Activated CD8-positive, alpha-beta memory T cell treated with anti-CD3 and anti-CD28 coated beads, Interleukin-2, amount 10 ng/mL, durations not matched to agents 7 days and 5 days (primary cell): ENCODE measurements at places on chromosomes 4 and X. TPM values are rescaled to one million over a fixed set of nuclear protein-coding genes. Genes with fewer than 3 reads are reported as not detected.

The SHOX gene
- total RNA-seq = not detected

The TENM3 gene
- not detected for total RNA-seq

GRCh38 chr4:146186596-146186995 lies 11.1 kb downstream of the LSM6 start:
- DNase-seq = no peak
- no peak overlapping the region for H3K4me3 ChIP-seq
- peaks cover 6% of the 10 kb centered on the region for H3K4me1 ChIP-seq
- peaks cover 55% of the 10 kb centered on the region for H3K36me3 ChIP-seq
- no peak overlapping the region for H3K27ac ChIP-seq
- no peaks in the 10 kb centered on the region for H3K27me3 ChIP-seq

The ABCB7 gene
- total RNA-seq = 23.3 TPM

The TMPRSS11E gene
- 0.12 TPM for total RNA-seq

DNA sequence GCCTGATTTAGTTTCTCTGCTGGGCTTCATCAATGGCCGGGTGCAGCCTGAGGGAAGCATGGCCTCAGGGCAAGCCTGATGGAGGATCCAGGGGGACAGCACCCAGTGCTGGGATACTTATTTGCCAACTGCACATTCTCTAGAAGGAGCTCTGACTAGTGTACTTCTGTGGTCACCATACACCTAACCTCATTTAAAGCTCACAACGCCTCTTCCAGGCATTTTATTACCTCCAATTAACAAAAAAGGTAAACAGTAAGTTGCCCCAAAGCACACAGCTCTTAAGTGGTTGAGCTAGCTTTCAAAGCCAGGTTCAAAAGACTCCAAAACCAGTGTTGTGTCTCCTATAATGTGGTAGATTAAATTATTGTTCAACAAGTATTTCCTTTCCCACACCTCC lies 26.8 kb upstream of the ATXN3L start:
- no peak overlapping the region for H3K27ac ChIP-seq
- H3K4me3 ChIP-seq = no peak overlapping the region
- no peaks in the 10 kb centered on the region for H3K4me1 ChIP-seq
- H3K27me3 ChIP-seq = no peaks in the 10 kb centered on the region
- no peak for DNase-seq

The PPP2R2C gene
- not detected for total RNA-seq

GRCh38 chr4:94689155-94689860 lies 68.4 kb upstream of the BMPR1B start:
- no peaks in the 10 kb centered on the region for H3K4me1 ChIP-seq
- no peak overlapping the region for H3K27ac ChIP-seq
- no peak for DNase-seq
- peaks cover 4% of the 10 kb centered on the region for H3K27me3 ChIP-seq
- no peak overlapping the region for H3K4me3 ChIP-seq

DNA sequence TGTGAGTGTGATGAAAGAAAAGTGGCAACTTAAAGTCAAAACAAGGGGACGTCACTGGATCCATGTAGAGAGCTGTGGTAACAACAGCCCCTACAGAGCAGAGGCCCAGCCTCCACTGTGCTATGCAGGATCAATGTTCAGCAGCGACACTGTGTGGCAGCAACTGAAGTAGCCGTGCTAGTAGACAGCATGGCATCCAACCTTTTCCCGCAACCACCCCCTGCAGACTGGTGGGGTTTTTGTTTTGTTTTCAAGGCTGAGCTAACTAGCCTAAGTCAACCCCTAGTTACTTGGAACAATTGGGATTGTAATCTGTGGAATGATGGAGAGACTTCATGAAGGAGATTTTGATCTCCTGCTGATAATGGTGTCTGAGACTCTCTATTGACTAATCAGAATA lies 44.4 kb upstream of the PPARGC1A start:
- no peak overlapping the region for H3K27ac ChIP-seq
- no peak overlapping the region for H3K4me3 ChIP-seq
- H3K36me3 ChIP-seq = no peaks in the 10 kb centered on the region
- no peaks in the 10 kb centered on the region for H3K4me1 ChIP-seq

DNA sequence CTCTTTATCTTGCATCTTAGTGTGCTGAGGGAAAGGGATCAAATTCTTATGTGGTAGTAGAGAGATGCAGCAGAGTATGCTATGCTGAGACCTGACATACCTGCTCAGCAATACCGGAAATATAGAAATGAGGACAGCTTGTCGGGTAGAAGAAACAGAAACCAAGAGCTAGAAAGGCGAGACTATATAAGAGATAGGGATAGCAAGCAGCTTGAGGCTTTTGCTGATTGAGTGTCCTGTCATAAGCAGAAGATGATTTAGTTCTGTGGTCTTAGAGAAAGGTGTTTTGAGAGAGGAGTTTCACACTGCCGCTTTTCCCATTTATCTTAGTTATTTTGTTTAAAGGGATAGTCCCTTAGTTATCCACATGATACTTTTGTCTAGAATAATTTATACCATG lies 31.7 kb downstream of the USP9X start:
- no peaks in the 10 kb centered on the region for H3K27me3 ChIP-seq
- H3K36me3 ChIP-seq = no peaks in the 10 kb centered on the region
- peak overlapping the region; percentile 57 for H3K4me3 ChIP-seq
- DNase-seq = peak; percentile 41

DNA sequence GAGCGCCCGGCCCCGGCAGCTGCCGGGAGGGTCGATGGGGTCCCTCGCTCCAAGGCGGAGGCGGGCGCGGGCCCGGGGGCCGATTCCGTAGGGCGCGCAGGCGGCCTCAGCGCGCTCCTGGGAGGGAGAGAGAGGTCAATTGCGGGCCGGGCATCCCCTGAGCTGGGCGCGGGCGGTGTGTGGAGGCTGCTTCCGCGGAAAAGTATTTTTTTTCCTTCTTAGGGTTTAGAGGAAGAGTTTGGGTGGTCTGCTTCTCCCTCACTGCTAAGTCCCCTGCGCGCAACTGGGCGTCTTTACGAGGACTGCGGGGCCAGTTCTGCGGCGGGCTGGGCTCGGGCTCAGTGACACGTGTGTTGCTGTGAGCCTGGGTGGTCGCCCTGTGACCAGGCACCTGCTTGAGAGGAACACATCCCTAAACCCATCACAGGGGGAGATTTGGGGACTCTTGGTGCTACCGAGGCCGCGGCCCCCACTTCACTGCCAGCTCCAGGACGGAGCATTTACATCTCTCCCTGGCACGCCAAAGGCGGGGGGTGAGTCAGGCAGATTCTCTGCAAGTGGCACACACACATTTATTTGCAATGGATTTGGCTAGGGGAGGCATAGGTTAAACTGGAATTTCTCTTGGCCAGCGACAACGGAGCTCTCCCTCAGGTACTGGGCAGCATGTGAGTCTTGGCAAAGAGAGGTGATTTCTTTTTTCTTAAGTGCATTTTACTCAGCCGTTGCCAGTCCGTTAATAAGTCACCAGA lies 151.2 kb upstream of the SLC4A4 start:
- H3K4me1 ChIP-seq = peaks cover 31% of the 10 kb centered on the region
- DNase-seq = peak; percentile 44
- H3K4me3 ChIP-seq = peak overlapping the region; percentile 80
- no peaks in the 10 kb centered on the region for H3K36me3 ChIP-seq
- peaks cover 44% of the 10 kb centered on the region for H3K27me3 ChIP-seq

The ZCCHC12 gene
- not detected for total RNA-seq

DNA sequence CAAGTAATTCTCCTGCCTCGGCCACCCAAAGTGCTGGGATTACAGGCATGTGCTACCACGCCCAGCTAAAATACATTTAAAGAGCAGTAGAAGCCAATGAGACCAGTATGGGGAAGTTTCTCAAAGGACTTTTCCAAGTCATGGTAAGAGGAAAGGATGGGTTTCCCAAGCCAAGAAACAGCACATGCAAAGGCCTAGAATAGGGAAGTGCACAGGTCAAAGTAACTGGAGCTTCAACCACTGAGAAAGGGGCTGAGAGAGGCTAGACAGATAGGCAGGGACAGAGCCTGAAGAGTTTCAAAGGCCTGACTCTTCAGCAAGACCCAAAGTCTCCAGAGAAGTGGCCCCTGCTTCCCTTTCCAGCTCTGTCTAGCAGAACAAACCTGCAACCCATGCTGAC lies 162.1 kb downstream of the CORIN start:
- no peaks in the 10 kb centered on the region for H3K4me1 ChIP-seq
- no peak overlapping the region for H3K27ac ChIP-seq
- DNase-seq = no peak
- peaks cover 24% of the 10 kb centered on the region for H3K27me3 ChIP-seq
- no peak overlapping the region for H3K4me3 ChIP-seq
- H3K36me3 ChIP-seq = no peaks in the 10 kb centered on the region

- H3K4me3 ChIP-seq = no peak overlapping the region
- H3K27ac ChIP-seq = peak overlapping the region; percentile 71
- peaks cover 28% of the 10 kb centered on the region for H3K4me1 ChIP-seq
- DNase-seq = peak; percentile 40
- no peaks in the 10 kb centered on the region for H3K27me3 ChIP-seq
Observed at GRCh38 chrX:69162361-69162865, 2.8 kb downstream of the PJA1 start.

DNA sequence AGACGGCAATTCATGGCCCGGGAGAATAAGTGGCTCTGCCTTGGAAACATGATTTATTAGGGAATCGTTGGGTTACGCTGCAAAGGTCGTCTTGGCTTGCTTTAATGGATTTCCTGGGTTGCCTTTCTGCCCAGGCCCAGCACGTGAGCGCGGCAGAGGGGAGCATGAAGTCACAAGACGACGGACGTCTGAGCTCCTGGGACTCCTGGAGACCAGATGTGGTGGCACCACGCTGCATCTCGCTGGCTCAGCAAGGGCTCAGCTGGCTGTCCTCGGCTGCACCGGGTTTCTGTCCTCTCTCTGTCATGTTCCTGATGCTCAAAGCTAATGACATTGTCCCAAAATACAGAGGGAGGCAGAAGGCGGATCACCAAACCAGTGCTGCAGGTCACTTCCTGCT lies 61.2 kb downstream of the C4orf50 start:
- no peak overlapping the region for H3K27ac ChIP-seq
- no peak for DNase-seq
- H3K36me3 ChIP-seq = no peaks in the 10 kb centered on the region

- no peaks in the 10 kb centered on the region for H3K27me3 ChIP-seq
- peaks cover 4% of the 10 kb centered on the region for H3K36me3 ChIP-seq
- no peak for DNase-seq
- H3K4me1 ChIP-seq = peaks cover 11% of the 10 kb centered on the region
Observed at GRCh38 chr4:1208970-1209704, 36.8 kb upstream of the SPON2 start.

The SAGE1 gene
- total RNA-seq = not detected

- no peaks in the 10 kb centered on the region for H3K27me3 ChIP-seq
- H3K4me1 ChIP-seq = no peaks in the 10 kb centered on the region
- no peaks in the 10 kb centered on the region for H3K36me3 ChIP-seq
- H3K4me3 ChIP-seq = no peak overlapping the region
- H3K27ac ChIP-seq = no peak overlapping the region
- no peak for DNase-seq
Observed at GRCh38 chr4:166981847-166982246, 252.4 kb downstream of the SPOCK3 start.

GRCh38 chrX:3820167-3820566 lies 106.7 kb upstream of the PRKX start:
- no peak for DNase-seq
- H3K4me3 ChIP-seq = no peak overlapping the region
- H3K27ac ChIP-seq = no peak overlapping the region

The GPR50 gene
- not detected for total RNA-seq

DNA sequence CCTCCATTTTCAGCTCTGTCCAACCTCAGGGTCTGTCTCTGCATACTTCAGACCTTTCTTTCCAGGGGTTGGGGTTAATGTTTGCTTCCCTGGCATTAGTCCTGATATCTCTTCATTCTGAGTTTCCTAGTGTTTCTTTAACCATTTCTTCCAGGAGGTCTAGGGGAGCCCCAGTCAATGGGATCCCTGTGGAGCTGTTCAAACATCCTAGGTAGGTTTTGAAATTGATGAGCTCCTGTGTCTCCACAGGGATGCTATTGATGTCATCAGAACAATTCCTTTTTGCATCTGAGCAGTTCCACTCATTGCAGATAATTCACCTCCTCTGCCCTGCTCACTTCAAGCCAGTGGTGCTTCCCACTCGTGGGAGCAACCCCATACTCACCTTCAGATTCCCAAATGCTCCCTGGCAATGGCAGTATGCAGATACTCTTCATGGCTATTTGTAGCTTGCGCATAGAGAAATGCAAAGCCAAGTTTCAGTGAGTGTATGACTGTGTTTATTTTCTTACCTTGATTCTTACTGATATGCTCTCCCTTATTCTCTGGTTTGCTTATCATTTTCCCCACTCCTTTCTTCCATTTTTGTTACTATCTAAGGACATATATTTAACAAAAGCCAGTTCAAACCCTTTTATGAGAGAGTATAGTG lies 33.7 kb upstream of the LIMCH1 start:
- DNase-seq = no peak
- H3K27me3 ChIP-seq = no peaks in the 10 kb centered on the region
- no peak overlapping the region for H3K27ac ChIP-seq
- H3K4me1 ChIP-seq = no peaks in the 10 kb centered on the region
- H3K4me3 ChIP-seq = no peak overlapping the region

The PDGFRA gene
- total RNA-seq = not detected

DNA sequence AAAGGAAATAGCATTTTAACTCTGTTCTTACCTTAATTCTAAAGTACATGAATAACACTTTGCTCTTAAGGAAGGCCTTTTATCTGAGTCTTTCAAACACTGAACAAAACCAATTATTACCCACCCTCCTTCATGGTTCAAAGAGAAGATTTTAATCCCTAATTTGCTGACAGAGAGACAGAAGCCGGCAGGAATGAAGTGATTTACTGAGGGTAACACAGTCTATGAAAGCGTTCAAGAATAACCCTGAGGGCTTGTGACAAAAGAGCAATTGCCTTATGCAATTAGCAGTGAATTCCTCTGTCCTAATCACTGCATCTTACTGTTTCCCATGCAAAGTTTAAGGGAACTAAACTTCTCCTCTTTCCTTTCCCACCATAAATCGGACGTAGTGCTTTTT lies 144.1 kb downstream of the PACRGL start:
- H3K27ac ChIP-seq = no peak overlapping the region
- DNase-seq = no peak
- no peaks in the 10 kb centered on the region for H3K36me3 ChIP-seq
- H3K27me3 ChIP-seq = no peaks in the 10 kb centered on the region
- H3K4me3 ChIP-seq = no peak overlapping the region
- no peaks in the 10 kb centered on the region for H3K4me1 ChIP-seq

- no peak overlapping the region for H3K4me3 ChIP-seq
- no peaks in the 10 kb centered on the region for H3K27me3 ChIP-seq
- DNase-seq = no peak
- no peaks in the 10 kb centered on the region for H3K4me1 ChIP-seq
Observed at GRCh38 chr4:27666943-27667342, 806.3 kb downstream of the STIM2 start.

The TACR3 gene
- not detected for total RNA-seq

The GASK1B gene
- total RNA-seq = not detected

GRCh38 chr4:176205299-176205698 lies 9.9 kb upstream of the SPATA4 start:
- H3K36me3 ChIP-seq = no peaks in the 10 kb centered on the region
- no peak overlapping the region for H3K4me3 ChIP-seq
- no peaks in the 10 kb centered on the region for H3K4me1 ChIP-seq
- no peak for DNase-seq

The MTTP gene
- not detected for total RNA-seq
